ENCODE measurements at places on chromosomes 5 and 9.

DNA sequence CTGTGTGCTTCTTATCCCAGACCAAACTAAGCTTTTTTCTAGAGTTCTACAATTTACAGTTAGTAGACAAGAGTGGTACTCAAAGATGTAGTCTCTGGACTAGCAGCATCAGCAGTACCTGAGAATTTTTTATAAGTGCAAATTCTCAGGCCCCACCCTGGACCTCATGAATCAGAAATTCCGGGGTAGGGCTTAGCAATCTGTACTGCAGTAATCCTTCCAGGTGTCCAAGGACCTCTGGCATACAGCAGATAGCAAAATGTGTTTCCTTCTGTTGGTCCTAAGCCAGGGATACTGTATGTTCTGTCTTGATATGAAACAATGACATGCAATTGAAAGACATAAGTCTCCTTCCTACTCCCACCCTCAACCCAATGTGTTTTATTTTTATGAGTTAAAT lies 194.3 kb downstream of the MSX2 start:
- DNase-seq: no peak

- DNase-seq: no peak
Measured at GRCh38 chr5:145975361-145976066, 39.1 kb downstream of the SH3RF2 start.

DNA sequence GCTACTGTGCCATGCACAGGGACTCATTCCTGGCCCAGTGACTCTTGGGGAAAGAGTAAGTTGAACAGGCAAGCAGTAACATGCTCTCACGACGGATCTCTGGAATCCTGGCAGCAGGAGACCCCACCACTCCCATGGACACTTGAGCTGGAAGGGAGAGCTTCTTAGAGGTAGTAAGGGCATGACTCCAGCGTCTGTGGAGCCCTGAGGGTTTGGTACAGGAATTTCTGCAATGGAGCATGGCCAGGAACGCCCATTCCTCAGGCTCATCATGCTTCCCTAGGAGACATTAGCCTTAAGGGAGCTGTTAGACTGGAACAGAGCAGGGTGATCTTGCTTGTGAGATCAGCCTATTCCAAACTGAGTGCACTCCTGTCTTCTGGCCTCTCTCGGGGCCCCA lies 212.9 kb downstream of the MAT2B start:
- peak; percentile 18 for DNase-seq

DNA sequence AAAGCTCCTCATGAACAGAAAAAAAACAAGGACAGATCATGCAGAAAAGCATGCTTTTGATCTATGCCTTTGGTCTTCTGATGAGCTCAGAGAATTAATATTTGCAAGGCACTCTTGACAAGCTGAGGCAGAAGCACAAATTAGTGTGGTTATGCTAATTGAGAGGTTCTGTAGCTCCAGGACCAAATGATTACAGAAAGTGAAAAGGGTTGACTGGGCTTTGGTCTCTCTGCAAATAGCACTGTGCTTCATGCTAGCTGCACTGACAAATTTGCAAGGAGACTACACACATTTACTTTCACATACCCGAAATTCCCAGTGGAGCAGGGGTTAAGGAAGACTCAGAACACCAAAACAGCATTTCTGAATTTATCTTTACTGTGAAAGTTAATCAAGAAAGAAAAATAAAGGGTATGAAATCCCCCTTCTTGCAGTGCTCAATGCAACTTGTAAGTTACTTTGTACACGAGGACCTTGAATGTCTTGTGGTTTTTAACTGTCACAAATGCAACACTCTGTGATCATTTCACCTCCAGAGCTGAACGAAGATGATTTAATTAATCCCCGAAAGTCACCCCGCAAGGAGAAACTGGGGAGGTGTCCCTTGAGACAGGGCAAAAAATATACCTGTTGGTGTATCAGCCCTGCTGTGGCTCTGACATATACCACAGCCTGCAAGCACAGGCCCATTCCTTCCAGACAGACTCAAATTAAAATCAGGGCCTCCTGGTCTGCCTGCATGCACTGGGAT lies 11.9 kb downstream of the RAPGEF1 start:
- no peak for DNase-seq

- DNase-seq: no peak
Measured at GRCh38 chr5:1405539-1406530, 39.4 kb downstream of the SLC6A3 start.

DNA sequence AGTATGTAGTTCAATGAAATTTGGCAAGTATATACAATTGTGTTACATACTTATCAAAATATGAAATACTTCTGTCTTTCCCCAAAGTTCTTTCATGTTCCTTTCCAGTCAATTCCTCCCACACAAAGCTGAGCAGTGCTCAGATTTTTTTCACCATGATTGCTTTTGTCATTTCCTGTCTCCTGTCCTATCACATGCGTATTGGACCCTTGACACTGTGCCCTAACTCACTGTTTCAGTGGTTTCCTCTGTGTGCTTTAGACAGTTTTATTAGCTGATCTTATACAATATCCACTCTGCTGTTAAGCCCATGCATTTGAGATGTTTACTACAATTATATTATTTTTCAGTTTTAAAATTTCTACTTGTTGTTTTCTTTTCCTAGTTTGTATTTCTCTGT lies 463.6 kb upstream of the MEF2C start:
- DNase-seq: no peak

DNA sequence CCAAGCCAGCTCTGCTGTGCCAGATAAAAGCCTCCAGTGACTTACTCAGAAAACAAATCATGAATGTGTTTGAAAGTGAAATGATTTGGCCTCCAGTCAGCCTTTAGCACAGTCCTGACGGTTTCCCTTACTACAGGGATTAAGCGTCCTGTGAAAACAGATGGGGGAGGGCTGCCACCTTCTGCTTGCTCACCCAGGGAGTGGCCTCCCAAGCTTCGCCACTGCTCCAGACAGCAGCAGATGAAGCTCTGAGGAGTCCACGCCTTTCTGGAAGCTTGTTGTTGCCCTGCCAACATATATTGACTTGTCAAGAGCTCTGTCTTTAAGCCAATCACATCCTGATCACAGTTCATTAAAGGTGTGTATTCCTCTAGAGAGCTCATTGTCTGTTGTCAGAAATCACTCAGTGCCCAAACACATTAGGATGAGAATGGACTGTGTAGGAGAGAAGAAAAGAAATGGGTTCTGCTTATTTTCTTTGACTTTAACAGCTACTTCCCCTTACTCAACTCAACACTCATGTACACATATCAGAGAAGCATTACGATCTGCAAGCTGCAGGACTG lies 4.9 kb upstream of the FYB1 start:
- DNase-seq: no peak

GRCh38 chr9:136531904-136532798 lies 13.7 kb downstream of the NOTCH1 start:
- DNase-seq: no peak

- no peak for DNase-seq
Measured at GRCh38 chr9:112485574-112485973, 1.1 kb upstream of the KIAA1958 start.

- DNase-seq: no peak
Measured at GRCh38 chr5:171600741-171601265, 181.4 kb downstream of the FGF18 start.

DNA sequence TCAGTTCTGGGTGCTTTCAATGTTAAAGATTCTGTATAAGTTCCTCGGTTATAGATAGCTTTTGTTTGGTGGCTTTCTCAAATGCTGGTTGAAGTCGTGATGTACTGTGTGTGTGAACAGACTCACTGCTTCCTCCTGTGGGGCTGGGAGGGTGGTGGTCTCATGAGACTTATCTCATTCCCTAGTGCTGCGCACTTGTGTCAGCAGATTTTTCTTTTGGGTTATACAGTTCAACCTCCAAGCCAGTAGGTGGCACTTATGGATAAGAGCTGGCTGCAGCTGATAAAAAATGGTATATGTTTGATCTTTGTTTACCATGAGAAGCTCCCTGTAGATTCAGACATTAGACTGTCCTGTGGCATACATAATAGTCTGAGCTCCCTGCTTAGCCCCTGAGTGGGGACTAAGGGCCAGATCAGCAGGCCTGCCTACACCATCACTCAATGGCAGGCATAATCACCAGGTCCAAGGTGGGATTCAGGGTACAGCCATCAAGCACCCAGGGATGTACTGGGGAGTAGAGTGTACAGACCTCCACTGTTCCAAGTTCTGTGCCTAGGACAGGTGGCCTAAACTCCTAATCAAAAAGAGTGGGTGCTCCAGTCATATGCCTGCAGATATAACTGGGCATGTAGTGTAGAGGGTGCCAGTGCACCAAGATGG lies 174.2 kb downstream of the OXCT1 start:
- DNase-seq: no peak

GRCh38 chr5:171882118-171882517 lies 96.5 kb downstream of the SMIM23 start:
- DNase-seq: no peak

DNA sequence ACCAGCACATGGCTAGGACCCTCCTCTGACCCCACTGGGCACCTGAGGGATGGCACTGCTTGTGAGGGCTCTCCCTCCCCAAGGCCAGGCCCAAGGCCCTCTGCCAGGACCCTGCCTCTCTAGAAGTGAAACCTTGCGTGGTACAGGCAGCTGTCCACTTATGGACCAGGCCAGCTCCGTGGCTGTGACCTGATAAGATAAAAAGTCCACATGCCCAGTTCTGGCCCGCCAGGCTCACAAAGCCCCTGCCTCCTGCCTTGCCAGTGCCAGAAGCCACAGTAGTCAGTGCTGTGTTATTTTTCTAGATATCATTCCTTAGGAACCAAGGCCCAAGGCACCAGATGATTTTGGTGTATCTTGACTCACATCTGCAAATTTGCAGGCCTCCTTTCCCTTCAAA lies 14.0 kb upstream of the SPATA31E1 start:
- DNase-seq: no peak

DNA sequence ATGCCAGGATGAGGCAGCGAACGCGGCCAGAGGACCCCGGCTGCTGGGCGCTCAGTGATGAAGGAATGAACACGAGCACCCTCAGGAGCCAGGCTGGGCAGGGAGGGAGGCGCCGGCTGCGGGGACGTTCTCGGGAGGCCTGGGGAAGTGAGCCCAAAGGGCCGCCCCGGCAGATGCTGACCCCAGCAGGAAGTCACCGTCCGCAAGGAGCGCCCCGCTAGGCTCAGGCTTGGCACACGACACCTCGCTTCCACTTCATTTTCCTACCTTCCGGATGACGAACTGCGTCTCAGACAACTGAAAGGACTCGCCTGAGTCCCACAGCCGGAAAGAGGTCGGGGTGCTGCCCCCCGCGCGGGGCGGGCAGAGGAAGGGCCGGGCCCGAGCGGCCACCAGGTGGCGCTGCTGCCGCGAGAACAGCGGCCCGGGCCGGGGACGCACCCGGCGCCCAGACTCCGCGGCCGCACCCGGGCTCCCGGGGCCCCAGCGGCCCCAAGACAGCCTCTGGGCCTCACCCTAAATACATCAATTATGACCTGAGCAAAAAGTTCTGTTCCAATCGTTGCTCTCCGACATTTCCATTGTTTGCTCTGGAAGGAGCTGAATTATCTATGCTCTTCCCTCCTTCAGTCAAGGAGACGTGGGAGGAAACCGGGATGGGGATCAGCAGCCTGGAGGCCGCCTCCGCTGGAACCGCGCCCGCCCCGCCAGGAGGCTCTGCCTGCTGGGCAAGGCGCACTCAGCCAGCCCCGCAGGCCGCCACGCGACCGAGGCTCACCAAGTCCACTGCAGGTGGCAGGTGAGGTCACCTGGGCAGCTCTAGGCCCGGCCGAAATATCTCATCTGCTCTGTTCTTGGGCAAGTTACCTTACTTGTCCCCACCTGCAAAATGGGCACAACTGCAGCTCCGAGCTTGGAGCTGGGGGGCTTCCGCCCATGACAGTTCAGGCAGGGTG lies 107.0 kb downstream of the ZNF354C start:
- DNase-seq: peak; percentile 38

- DNase-seq: no peak
Measured at GRCh38 chr9:33101104-33101951, 24.9 kb upstream of the SMU1 start.

GRCh38 chr5:137248527-137248926 lies 250.6 kb downstream of the SPOCK1 start:
- no peak for DNase-seq

DNA sequence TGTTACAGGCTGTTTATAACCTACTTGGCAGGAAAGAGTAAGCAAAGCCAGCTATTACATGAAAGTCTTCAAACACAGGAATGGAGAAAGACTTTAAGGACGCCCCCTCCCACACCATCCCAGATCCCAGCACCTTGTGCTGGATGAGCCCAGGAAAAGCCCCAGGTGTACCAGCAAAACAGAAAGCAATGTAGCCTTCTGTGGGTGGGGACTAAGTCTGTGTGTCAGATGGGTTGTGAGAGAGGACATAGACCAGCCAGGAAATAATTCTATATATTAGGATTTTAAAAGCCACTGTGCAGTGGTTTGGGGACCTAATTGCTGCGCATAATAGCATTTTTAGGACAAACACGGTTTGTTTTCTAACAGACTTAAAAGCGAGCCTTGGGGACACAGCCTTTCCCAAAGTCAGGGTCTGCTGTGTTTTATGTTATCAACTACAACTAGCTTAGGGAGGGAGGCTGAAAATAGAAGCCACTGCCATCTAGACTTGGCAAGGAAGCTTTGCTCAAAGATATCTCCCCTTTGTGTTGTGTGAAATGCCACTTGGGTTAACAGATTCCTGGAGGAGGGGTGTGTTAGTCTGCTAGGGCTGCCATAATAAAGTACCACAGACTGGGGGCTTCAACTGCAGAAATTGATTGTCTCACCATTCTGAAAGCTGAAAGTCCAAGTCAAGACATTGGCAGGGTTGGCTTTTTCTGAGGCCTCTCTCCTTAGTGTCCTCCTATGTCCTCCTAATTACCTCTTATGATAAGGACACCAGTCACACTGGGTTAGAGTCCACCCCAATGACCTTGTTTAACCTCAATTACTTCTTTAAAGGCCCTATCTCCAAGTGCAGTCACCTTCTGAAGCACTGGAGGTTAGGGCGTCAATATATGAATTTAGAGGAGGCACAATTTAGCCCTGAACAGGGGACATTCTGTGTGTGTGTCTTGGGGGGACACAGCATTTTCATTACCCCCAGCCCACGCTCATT lies 17.2 kb upstream of the UBE2QL1 start:
- no peak for DNase-seq

DNA sequence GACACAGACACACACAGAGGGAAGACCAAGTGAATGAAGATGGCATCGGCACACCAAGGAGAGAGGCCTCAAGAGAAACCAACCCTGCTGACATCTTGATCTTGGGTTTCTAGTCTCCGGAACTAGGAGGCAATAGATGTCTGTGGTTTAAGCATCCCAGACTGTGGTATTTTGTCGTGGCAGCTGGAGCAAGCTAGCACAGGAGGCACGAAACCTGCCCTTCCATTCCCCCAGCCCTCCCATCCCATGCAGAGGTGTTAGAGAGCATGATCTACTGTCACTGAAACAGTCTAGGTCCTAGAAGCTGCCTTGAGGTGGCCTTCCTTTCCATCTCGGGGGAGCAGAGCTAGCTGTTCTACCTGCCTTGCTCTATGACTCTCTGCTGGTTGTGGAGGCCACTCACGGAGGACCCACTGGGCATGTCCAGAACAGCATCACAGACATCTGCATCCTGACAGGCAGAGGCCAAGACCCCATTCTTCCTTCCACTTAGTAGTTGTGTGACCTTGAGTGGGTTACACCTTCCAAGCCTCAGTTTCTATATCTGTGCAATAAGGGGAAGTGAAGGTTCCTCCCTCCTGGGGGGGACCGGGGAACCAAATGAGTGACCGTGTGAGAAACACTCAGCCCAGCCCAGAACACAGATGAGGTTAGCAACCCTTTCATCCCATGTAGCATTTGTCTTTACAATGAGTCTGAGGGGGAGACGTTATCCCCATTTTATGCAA lies 134.3 kb upstream of the BOD1 start:
- no peak for DNase-seq

GRCh38 chr5:134088994-134089560 lies 25.4 kb upstream of the TCF7 start:
- no peak for DNase-seq

- DNase-seq: no peak
Measured at GRCh38 chr5:180041301-180042274, 30.0 kb downstream of the RNF130 start.

All from T47D (cell line).